ENCODE measurements at places on chromosomes 5 and 9.

- no peak for DNase-seq
Measured at GRCh38 chr5:143683459-143683858, 128.5 kb upstream of the HMHB1 start.

DNA sequence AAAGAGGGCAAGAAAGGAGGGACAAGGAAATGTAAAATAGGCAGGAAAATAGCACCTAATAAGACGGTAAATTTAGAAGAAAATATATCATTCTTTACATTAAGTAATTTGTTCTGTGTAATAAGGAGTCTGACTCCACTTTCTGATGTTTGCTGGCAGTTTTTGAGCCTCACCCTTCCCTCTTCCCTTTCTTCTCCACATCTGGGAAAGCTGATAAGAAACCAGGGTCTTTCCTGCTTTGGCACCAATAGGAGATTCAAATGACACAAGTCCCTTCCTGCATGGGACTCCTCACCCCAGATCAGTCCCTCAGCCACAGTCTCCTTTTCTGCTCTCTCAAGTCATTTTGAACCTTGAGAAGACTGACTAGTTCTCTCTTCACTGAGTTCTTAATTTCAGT, 31.2 kb upstream of the LECT2 start:
- no peak for DNase-seq

GRCh38 chr5:57447658-57448057, 35.0 kb downstream of the ACTBL2 start:
- DNase-seq = no peak

GRCh38 chr5:79829260-79829659, 139.6 kb downstream of the CMYA5 start:
- no peak for DNase-seq

GRCh38 chr9:93292664-93293328, 108.9 kb downstream of the WNK2 start:
- DNase-seq = no peak
